ENCODE measurements at places on chromosomes 1 and 21.

- no peak for DNase-seq
Measured at GRCh38 chr1:219350172-219350931, 176.7 kb downstream of the LYPLAL1 start.

- peak; percentile 74 for DNase-seq
Measured at GRCh38 chr1:56229186-56229585, 350.2 kb downstream of the PLPP3 start.

DNA sequence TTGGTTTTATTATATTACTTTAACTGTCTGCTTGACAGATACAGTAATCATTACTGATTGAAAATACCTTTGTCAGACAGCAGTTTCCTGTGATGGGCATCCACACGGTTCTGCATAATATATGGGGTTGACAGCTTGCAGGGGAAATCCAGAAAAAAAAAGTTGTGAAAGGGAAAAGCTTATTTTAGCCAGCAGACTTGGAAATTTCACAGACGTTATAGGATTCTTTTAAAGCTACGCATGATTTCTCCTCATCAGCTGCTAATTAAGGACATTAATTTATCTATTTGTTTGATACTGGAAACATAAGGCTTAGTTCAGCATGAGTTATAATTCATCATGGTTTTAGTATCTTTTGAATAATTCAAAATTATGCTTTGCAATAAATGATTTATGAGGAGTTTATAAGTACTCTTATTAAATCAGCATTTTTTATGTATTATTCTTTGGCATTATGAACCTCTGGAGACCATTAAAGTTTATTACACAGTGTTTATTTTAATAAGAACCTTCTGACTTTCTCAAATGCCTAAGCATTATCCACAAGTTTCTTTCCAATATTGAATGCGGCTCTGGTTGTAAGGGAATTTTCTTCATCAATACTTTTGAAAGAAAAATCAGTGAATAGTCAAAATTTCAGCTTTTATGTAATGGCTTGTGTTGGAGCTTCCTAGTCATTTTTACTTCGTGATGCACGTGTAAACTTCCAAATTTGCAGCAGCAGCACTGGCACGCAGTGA, 235.3 kb upstream of the KCNK2 start:
- DNase-seq: no peak

DNA sequence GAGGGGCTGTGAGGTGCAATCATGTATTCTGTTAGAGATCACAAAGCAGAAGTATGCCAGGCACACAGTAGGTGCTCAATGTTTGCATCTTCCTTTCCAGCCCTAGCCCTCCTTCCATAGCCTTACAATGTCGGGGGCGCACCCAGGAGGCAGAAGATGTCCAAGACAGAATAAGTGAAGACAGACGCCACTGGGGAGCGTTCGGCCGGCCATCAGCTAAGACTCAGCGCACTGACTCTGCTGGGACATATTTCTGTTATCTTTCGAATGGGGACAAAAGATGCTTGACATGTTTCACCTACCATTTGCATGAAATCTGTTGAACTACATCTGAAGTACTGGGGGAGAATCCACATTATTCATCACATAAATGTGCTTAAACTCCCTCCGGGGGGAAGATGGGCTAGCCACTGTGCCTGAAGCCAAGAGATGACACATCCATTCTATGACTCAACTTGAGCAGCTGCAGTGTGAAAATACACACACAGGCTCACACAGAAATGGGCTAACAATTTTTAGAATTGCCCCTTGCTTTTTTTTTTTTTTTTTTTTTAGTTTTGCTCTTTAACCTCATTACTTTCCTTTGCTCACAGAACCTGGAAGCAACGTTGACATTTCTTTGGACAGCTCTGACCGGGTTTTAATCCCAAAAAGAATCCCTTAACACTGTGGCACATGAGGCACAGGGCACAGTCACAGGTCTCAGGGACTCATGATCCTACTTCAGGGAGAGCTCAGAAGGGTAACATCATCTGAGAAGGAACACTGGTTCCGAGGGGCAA, 7.9 kb downstream of the TIAM1 start:
- no peak for DNase-seq

GRCh38 chr1:3065797-3066196, 3.2 kb upstream of the PRDM16 start:
- no peak for DNase-seq

GRCh38 chr1:108584428-108584856, 24.5 kb downstream of the EEIG2 start:
- DNase-seq: no peak

DNA sequence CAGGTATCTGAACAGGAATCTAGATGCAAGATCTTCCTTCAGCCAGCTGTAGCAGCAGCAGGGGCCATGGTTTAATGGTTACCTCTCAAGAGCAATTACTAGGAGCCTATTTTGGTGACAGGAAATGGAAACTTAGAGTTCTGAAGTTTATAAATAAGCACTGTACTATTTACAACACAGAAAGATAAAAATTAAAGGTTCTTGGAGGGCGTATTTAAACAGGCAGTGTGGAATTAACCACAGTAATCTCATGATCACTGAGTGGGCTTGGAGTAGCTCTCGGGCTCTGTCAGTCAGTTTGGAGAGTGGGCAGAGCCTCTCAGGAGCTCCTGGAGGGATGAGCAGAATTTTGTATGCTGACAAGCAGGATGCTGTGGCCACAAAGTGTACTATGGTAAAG, 10.2 kb upstream of the FCRL5 start:
- DNase-seq: no peak

DNA sequence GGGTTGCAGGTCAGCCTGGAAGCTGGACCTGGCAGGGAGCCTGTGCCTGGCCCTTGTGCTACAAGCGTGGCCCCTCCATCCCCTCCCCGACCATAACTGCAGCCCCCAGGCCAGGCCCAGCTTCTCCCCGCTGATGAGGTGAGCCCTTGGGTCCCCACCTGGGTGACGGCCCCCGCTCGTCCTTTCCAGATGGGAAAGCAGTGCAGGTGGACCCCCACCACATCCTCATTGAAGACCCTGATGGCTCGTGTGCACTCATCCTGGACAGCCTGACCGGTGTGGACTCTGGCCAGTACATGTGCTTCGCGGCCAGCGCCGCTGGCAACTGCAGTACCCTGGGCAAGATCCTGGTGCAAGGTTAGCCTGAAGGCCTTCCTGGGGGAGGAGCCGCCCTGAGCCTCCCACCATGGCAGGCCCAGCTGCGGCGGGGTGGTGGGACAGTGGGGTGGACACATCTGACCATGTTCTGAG, 56.9 kb downstream of the TRIM11 start:
- DNase-seq: no peak

GRCh38 chr21:38503583-38503982, 5.3 kb upstream of the ERG start:
- peak; percentile 41 for DNase-seq

- no peak for DNase-seq
Measured at GRCh38 chr1:45403298-45403697, 63.1 kb upstream of the MUTYH start.

DNA sequence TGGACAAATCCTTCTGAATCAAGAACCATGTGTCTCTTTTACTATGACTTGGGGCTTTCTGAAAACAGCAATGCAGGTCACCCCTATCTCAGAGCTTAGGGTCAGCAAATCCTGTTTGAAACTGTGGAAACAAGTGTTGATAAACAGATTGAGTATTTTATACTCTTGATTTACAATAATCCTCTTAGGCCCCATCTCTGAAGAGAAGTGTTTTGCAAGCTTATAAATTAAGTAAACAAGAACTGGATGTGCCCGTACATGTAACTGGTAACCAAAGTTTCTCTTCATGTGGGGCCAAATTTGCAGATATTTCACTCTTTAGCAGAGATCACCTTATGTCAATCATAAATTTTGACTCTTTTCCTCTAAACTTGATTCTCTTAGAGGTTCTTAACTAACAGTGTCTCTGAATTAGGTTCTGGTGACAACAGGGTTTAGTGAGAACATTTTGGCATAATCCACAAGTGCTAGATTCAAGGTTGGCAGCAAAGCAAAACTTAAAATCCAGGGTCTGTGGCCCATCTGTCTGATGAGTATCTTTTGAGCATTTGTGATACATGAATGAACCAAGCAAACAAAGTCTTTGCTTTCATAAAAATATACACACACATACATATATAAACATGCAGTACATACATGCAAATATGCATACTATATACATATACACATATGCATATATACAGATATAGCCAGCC, 183.0 kb upstream of the HOOK1 start:
- DNase-seq: no peak

DNA sequence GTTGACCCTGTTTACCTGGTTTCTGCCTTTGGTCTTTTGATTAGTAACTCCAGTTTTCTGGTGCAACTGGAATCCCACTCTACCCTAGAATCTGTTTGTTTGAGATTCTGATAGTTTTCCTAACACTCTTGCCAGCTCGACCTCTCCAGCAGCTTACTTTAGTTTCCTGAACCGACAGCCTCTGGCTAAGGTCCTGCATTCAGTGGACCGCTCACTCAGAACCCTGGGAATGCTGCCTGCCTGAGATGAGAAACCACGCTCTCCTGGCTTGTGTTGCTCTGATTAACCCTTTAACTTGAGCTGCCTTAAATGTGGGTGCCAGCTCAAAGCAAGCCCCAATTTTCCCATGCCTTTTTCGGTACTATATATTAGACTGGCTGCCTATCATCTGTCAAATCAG, 45.3 kb upstream of the SIPA1L2 start:
- DNase-seq: no peak

GRCh38 chr1:238953448-238954010, 432.8 kb upstream of the CHRM3 start:
- DNase-seq: no peak

DNA sequence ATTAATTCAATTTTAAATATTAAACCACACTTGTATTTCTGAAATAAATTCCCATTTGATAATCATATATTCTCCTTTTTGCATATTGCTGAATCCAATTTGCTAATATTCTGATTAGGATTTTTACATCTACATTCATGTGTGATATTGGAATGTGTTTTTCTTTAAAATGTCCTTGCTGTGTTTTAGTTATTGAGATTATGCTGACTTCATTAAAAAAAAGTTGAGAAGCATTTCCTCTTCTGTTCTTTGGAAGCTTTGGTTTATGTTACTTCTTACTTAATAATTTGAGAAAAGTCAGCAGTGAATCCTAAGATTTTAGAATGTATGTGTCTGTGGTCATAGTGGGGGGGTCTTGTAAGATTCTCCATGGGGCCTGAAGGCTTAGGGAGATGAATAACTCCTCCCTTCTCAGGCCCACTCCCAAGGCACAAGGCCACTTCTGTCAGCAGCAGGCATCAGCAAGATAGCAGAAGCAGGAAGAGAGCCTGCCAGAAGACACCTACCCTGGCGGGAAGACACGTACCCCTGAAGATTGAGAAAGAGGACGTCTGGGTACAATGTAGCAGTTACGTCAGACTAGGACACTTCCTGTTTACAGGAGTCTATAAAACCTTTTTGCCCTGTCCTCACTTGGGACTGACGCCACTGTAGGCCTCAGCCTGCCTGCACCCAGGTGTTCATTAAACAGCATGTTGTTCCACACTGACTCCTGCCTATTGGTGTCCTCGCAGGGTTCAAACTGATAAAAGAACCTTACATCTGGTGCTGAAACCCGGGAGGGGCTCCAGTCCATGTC, 56.9 kb downstream of the ODF2L start:
- DNase-seq: no peak

GRCh38 chr1:205508227-205508714, 3.8 kb downstream of the CDK18 start:
- DNase-seq: no peak

DNA sequence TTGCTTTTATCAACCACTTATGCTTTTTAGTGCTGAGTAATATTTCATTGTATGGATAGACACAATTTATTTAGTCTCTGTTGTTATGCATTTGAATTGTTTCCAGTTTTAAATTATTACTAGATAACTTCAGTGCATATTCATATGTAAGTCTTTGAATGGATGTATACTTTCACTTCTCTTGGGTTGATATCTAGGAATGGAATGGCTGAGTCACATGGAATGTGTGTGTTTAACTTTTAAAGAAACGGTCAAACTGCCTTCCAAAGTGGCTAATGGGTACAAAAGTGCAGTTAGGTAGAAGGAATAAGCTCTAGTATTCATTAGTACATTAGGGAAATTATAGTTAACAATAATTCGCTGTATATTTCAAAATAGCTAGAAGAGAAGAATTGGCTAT, 82.4 kb downstream of the NPHS2 start:
- DNase-seq: no peak

DNA sequence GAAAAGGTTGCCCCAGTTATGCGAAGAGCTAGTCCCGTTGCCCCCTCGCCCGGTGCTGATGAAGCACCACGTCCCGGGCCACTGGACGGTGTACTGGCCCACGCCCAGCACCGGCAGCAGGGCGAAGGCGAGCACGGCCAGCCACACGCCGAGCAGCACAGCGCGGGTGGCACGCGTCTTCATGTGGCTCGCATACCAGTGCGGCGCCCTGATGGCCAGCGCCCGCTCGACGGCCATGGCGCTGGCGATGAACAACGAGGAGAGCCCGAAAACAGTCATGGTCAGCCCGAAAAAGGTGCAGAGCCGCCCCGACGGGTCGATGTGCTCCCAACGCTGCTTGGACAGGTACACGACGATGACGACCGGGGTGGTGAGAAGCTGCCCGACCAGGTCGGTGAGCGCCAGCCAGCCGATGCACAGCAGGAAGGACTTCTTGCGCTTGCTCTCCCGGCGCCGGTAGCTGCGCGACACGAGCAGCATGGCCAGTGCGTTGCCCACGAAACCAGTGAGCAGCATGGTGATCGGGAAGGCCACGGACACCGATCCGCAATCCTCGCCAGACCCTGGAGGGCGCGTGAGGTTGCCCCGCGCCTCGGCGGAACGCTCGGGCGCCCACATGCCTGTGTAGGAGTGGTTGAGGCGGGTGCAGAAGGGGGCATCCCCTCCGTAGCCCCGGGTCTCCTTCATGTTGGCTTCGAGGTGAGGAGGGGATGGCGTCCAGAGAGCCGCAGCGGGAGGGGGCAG, 553 bp downstream of the PTGER3 start:
- DNase-seq: peak; percentile 28

DNA sequence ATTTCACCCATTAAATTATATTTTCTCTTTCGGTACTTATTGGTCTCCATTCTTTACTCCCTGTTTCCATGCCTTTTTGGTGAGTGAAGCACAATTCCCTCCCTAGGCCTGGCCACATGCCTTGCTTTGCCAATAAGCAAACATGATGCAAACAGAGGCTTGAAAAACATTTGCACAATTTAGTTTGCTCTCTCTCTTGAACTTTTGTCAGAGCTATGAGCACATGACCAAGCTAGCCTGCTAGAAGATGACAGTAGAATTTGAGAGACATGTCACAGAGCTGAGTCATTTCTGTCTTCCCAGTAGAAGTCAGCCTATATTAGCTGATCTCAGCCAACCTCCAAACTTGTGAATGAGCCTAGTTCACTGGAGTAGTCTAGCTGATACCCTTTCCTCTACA, 24.6 kb downstream of the ANGPTL3 start:
- no peak for DNase-seq

GRCh38 chr1:231871878-231872277, 245.3 kb downstream of the DISC1 start:
- no peak for DNase-seq

GRCh38 chr21:31299291-31300147, 44.5 kb downstream of the TIAM1 start:
- no peak for DNase-seq

Data from SK-N-DZ (cell line).